ENCODE measurements at places on chromosomes 13 and 19. TPM values are rescaled to one million over a fixed set of nuclear protein-coding genes. Genes with fewer than 3 reads are reported as not detected.

LRRC63 gene
- 0.39 TPM for total RNA-seq

DNA sequence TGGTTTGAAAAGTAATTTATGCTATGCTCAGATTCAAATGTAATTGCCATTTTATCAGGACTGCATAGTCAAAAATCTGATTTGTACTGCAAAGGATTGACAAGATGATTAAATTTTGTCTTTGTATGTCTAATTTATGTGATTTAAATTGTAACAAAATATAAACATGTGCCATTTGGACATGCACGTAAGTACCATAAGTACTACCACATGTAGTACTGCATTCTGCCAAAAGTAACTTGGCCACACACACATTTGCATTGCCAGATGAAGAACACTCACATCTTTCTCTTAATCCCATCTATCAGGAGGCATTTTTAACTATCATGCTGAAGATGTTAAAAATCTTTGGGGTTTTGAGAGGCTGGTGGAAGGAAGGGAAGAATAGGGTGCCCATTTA, 133.3 kb downstream of the KLF12 start:
- no peak for DNase-seq
- no peaks in the 10 kb centered on the region for H3K36me3 ChIP-seq
- H3K27me3 ChIP-seq, result no peaks in the 10 kb centered on the region
- peak overlapping the region; percentile 56 for H3K4me3 ChIP-seq
- H3K4me1 ChIP-seq, result peaks cover 43% of the 10 kb centered on the region

DNA sequence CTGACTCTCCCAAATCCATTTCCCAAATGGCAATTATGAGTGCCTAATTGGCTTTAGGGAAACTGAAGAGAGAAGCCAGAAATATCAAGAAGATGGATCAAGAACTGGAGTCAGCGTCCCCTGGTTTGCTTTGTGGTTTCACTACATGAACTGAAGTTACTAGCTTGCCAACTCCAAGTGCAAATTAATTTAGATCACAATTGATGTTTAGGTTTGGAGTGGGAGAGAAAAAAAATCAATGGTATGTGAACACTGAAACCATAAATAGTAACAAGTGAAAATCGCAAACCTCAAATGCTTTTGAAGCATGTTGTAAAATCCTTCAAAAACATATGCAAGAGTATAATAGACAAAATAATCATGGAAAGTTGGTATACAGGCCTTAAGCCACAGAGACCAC, 1528.6 kb upstream of the SLC10A2 start:
- H3K4me3 ChIP-seq, result no peak overlapping the region
- H3K27ac ChIP-seq, result no peak overlapping the region
- no peaks in the 10 kb centered on the region for H3K27me3 ChIP-seq

DNA sequence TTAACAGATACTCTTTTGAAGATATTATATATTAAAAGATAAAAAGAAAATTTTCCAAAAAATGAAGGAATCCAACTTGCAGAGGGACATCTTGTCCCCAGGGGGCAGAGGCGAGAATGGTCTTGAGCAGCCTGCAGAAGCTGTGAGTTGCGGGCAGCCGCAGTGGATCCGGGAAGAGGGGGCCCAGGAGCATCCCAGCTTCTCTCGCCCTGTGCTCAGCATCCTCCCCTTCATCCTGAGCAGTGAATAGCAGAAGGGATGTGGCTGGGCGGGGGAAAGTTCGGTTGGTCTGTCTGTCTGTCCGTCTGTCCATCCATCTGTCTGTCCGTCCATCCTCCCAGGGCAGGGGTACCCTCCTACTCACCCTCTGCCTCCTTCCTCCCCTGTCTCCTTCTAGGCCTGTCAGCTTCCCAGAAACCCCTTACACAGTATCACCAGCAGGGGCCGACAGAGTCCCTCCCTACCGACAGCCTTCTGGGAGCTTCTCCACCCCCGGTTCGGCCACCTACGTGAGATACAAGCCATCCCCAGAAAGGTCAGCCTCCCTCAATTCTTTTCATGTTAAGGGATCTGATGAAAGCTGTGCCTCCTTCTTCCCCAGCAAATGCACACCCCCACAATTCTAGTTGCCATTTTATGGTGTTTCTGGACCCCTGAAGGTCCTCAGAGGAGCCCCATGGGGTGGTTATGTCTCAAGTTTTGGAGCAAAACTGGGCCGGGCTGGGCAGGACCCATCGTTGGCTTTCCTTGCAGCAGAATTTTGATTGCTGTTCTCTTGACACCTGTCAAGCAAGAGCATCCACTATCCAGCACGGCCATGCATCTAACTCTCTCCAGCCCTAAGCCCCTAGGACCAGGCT, 81.6 kb downstream of the DPF1 start:
- no peak overlapping the region for H3K27ac ChIP-seq
- peaks cover 7% of the 10 kb centered on the region for H3K4me1 ChIP-seq
- no peaks in the 10 kb centered on the region for H3K27me3 ChIP-seq
- no peak overlapping the region for H3K4me3 ChIP-seq
- peak; percentile 11 for DNase-seq

CATSPERD gene
- not detected for total RNA-seq

ZNF528 gene
- 12.9 TPM for total RNA-seq

DNA sequence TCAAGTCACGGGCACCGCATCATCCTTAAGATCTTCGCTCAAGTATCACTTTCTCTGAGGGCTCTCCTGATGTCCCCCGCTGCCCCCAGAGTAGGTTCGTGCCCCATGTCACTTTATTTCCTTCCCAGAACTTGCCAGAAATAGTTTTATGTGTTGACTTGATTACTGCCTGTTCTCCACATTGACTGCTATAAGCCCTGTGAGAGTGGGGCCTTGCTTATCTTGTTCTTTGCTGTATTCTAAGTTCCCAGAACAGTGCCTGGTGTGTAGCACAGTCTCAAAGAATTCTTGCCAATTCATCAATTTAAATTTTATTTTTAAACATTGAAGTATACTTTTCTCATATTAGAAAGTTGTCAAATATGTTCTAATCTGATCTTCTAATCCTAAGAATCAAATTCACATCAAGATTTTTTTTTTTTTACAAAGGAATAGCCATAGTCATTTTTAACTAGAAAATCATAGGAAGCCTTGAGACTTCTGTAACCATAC, 32.1 kb upstream of the GPR183 start:
- H3K4me1 ChIP-seq, result peaks cover 63% of the 10 kb centered on the region
- peak overlapping the region; percentile 63 for H3K4me3 ChIP-seq
- peak overlapping the region; percentile 99 for H3K27ac ChIP-seq
- H3K27me3 ChIP-seq, result no peaks in the 10 kb centered on the region
- no peak for DNase-seq
